ENCODE measurements at places on chromosomes 2 and 18.

GRCh38 chr18:37550118-37550875 is 15.3 kb downstream of the CELF4 start:
- no peak for DNase-seq

GRCh38 chr2:130920415-130921163 is 83.9 kb downstream of the ARHGEF4 start:
- peak; percentile 89 for DNase-seq

GRCh38 chr2:203533676-203534591 is 1.2 kb downstream of the RAPH1 start:
- no peak for DNase-seq

GRCh38 chr18:70024829-70025228 is 77.2 kb upstream of the CD226 start:
- no peak for DNase-seq

DNA sequence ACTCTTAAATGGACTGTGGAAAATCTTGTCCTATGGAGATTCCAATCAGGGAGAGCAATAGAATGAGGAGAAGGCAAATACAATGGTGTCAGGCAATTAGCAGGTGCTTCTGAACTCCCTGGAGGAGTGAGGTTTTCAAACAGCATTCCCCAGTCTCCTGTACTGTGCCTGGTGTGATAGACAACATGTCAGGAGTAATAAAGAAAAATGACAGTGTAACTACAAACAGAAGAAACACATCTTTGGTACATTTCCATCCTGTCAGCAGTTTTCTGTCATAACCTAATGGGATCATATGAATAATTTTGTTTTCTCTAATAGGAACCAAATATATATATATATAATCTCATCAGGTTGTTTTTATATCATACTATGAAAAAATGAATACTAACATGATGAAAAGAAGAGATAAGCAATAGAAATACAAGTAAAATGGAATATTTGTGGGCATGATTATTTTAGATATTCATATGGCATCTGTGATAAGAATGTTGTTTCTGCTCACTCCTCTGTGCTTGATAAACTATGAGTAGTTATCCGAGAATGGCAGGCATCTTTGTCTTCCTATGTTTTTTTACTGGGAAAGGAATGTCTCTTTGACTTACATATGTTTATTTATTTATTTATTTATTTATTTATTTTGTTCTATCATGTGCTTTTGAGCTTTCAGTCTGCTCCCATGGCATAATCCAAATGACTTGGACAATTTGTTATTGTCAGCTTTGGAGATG is 441.7 kb downstream of the TXNL1 start:
- no peak for DNase-seq

Measured in iPS-NIHi11 (cell line).